ENCODE measurements at places on chromosomes 7 and 10.
A peak's percentile ranks its signal among the peaks of the same experiment; 100 is the strongest.

DNA sequence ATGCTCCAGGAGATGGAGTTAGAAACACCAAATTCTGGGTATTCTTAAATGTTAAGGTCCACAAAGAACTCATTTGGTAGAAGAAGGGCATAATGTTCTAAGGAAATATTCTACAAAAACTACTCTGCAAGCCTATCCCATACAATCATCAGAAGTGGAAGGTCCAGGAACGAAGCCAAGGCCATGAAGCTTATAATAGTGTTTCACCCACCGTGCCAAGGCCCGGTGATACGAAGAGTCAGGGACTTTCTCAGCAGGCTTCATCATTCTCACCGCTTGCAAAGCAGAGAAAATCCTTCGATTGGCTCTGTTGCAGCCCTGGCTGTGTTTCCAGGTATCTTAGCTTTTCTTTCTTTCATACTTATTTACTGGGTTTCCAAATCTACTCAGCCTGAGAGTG is 351.9 kb upstream of the CELF2 start:
- DNase-seq, result no peak

- no peak for DNase-seq
These were observed 212.3 kb upstream of the SLC26A5 start for GRCh38 chr7:103658055-103659005.

DNA sequence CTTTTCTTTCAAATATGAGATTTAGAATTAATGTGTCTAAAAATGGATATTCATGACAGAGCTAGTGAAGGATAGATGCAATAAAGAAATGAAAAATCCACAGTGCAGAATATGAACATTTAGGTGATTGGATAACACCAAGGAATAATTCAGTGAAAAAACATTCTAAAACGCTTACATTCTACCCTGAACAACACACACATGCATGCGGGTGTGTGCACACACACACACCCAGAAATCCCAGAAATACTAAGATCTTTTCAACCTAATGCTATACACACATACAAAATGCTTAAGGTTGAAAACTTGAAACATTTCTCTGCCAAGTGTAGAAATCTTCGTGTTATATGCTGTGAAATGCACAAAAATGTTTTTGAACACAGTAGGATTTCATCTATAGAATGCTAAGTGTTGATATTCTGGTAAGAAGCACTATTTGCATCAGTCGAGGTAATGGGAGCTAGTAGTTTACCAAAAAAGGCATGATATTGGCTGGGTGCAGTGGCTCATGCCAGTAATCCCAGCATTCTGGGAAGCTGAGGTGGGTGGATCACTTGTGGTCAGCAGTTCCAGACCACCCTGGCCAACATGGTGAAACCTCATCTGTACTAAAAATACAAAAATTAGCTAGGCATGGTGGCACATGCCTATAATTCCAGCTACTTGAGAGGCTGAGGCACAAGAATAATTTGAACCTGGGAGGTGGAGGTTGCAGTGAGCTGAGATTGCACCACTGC is 600.6 kb downstream of the PHTF2 start:
- DNase-seq, result no peak

GRCh38 chr7:84058311-84059076 is 136.1 kb downstream of the SEMA3A start:
- DNase-seq, result no peak

DNA sequence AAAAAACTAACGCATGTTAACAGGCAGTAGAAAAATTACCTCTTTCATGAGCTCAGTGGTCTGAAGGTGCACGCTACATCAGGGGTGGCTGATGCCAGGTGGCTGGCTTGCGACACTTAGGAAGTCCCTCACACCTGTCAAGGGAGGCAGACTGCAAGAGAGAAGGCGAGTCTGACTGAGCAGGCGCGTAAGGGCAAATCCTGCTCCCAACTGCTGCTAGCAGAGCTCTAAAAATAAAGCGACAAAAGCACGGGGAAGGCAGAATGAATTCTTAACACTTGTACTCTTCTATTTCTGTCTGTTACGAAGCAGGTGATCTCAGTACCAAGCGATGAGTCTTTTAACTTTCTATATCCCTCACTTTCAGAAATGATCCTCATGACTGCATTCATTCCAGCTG is 33.1 kb downstream of the CACNA2D1 start:
- DNase-seq, result no peak

DNA sequence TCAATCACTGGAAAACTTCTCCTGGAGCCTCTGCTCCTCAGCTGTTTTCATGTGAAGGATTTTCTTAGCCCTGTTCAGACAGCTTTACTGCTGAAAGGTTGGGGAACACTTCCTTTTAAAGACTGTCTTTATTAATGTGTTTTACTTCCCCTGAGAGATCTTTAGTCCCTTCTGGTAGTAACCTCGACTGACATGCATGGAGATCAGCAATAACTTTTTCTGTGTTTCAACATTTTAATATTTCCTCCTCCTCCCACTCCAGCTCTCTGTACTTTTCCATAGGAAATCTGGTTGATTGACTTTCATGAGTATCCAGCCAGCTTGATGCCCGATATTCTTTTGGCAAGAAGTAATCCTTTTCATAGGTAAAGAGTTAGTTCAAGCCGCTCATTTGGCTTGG is 62.7 kb upstream of the STRIP2 start:
- DNase-seq, result no peak

- peak; percentile 66 for DNase-seq
These were observed 722 bp downstream of the MDH2 start for GRCh38 chr7:76048668-76048988.

- no peak for DNase-seq
These were observed at the start of gene HK1 for GRCh38 chr10:69278446-69278963. HK1 (plus strand) TSS chr10:69278496.

- no peak for DNase-seq
These were observed 1024.8 kb upstream of the AUTS2 start for GRCh38 chr7:68573271-68574005.

DNA sequence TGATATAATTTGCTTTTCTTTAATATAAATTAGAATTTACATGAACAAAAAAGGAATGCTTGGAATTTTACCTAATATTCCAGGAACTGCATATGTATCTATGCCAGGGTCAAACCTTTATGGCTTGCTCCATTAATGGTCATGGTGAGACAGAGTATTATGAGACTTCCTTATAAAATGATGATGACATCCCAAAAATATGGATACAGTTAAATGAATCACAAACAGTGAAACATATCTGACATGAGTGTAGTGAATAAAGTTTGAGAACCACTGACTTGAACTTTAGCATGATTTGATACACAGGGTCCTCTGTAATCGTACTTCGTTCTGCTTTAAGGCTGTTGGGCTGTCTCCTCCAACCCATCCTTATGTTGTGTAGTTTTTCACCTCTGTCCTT is 51.8 kb downstream of the MARCHF5 start:
- no peak for DNase-seq

DNA sequence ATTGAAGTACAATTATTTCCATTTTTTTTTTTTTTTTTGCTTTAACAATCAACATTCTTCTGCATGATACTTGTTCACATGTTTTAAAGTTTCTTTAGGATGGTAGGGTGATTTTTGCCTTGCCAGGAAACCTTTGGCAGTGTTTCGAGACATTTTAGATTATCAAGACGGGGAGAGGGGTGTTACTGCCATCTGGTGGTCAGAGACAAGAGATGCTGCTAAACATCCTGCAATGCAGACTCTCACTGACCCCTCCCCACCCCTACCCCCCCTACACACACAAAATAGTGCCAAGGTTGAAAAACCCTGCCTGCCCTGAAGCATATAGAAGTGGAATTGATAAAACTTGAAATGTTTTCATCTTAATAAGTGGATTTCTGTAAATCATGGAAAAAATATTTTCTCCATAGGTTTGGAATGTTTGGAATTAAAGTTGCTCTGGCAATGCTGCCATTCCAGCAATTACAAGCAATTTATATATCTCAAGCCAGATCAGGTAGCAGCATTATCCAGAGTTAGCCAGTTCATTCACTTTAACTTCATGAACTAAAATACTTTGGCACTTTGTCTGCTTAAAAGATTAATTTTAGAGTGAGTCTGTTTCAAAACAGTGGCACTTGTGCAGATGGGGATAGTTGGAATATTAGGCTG is 62.1 kb downstream of the SDHAF3 start:
- peak; percentile 56 for DNase-seq

- DNase-seq, result no peak
These were observed 1120.6 kb downstream of the SORCS1 start for GRCh38 chr10:106043863-106044262.

- no peak for DNase-seq
These were observed 30.5 kb upstream of the AUTS2 start for GRCh38 chr7:69567800-69568199.

DNA sequence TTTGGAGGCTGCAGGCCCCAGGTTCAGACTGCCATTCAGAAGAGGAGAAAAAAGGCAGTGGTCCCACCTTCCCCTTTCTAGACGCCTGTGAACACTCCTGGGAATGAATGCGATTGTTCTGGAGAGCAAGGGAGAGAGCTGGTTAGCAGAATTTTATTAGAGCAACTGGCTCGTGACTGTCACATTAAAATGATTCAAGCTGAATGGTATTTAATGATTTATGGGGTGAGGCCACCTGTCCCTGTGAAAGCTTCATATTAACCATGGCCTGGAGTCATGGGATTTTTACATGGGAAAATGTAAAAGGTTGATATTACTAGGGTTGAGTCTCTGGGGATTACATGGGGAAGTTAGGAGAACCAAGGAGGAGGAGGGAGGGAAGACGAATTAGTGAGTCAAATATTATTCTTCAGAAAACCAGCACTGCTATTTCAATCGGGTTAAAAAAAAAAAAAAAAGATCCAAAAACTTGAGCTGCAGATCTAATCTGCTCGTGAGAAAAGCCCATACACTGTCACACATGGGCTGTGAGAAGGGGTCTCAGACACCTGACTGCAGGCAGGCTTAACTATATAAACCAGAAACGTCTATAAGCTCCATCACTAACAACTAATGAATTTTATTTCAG is 8.3 kb downstream of the CXCL12 start:
- no peak for DNase-seq

DNA sequence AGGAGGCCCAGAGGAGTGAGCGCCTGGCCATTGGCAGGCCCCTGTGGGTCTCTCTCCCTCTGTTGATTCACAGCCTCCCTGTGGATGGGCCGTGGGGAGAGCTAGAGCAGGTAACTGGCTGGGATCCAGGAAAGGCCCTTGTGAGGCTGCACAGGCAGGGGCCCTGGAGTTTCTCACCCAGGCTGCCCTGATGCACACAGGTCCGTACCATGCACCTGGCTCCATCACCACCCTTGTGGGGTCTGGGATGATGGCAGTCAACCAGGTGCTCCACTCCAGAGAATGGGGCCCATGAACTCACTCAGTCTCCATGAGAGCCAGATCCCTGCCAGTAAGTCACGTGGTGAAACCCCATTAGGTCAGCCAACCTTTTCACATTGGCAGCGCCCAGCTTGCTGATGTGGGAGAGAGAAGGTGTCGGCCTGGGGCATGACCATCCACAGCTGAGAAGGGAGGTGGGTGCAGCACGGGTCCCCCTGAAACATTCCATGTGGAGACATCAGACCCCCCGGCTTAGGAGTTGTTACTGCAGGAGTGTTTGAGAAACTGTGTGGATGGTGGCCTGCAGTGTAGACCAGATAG is 320.8 kb downstream of the ADARB2 start:
- no peak for DNase-seq

DNA sequence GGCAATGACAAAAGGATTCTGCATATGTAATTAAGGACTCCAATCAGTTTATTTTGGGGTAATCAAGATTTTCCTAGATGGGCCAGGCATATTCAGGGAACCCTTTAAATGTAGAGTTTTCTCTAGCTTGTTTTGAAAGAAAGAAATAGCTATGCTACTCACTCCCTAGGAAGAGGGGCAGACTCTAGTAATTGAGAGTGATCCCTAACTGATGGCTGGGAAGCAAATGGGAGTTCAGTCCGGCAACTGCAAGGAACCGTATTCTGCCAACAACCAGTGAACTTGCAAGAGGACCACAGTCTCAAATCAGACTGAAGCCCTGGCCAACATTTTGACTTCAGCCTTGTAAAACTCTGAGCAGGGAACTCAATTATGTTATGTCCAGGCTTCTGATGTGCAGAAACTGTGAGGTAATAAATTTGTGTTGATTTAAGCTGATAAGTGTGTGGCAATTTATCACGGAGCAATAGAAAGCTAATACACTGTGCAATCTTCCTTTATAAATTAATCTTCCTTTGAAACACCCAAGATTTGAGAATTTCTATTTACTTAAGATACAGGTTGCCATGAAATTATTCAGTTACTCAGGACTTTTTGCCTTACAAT is 14.0 kb downstream of the AOAH start:
- no peak for DNase-seq

GRCh38 chr7:116738378-116738777 is 66.4 kb downstream of the MET start:
- no peak for DNase-seq

GRCh38 chr7:111098011-111098925 is 7.3 kb downstream of the LRRN3 start:
- DNase-seq, result no peak

DNA sequence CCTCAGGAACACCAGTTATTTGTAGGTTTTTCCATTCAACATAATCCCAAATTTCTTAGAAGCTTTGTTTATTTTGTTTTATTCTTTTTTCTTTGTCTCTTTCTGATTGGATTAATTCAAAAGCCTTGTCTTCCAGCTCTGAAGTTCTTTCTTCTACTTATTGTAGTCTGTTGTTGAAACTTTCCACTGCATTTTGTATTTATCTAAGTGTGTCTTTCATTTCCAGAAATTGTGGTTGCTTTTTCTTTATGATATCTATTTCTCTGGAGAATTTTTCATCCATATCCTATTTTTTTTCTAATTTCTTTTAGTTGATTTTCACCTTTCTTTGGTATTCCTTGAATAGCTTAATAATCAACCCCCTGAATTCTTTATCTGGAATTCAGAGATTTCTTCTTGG is 58.5 kb downstream of the SLC18A2 start:
- no peak for DNase-seq

DNA sequence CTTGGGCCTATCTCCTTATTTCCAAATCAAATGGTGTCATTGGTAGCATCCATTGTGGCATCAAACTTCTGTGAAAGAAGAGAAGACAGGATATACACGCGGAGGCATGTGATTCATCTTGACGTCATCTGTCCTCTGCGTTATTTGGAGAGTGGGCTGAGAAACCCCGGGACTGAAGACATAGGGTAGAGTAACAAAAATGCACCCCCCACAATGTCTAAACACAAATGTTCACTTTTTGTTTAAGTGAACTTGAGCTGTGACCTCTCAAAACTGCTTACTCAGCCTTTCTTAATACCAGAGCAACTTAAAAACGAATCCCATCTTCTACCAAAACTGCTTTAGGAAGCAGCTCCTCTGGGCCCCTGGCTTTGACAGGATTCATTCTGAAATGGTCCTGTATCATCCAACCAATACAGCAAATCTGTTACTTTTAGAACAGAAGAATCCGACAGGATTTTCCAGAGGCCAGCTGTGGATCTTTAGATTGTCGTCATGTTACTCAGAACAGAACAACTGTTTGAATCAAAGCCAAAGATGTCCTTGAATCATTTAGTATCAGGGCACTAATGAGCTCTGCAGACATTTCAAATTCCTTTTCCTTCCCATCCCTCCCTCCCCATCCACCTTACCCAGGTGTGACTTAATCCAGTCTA is 438.1 kb downstream of the SUGCT start:
- DNase-seq, result no peak

Measured in GM20000 (cell line).